ENCODE measurements at places on chromosomes 2 and 18. TPM values are rescaled to one million over a fixed set of nuclear protein-coding genes. Genes with fewer than 3 reads are reported as not detected.
A peak's percentile ranks its signal among the peaks of the same experiment; 100 is the strongest.

The PLB1 gene
- polyA plus RNA-seq = 20.2 TPM

GRCh38 chr2:9099341-9099751 lies 95.9 kb upstream of the MBOAT2 start:
- H3K36me3 ChIP-seq = no peaks in the 10 kb centered on the region
- peaks cover 12% of the 10 kb centered on the region for H3K4me1 ChIP-seq
- no peaks in the 10 kb centered on the region for H3K27me3 ChIP-seq
- no peak for DNase-seq

The SP5 gene
- polyA plus RNA-seq = not detected

The SPHKAP gene
- polyA plus RNA-seq = not detected

DNA sequence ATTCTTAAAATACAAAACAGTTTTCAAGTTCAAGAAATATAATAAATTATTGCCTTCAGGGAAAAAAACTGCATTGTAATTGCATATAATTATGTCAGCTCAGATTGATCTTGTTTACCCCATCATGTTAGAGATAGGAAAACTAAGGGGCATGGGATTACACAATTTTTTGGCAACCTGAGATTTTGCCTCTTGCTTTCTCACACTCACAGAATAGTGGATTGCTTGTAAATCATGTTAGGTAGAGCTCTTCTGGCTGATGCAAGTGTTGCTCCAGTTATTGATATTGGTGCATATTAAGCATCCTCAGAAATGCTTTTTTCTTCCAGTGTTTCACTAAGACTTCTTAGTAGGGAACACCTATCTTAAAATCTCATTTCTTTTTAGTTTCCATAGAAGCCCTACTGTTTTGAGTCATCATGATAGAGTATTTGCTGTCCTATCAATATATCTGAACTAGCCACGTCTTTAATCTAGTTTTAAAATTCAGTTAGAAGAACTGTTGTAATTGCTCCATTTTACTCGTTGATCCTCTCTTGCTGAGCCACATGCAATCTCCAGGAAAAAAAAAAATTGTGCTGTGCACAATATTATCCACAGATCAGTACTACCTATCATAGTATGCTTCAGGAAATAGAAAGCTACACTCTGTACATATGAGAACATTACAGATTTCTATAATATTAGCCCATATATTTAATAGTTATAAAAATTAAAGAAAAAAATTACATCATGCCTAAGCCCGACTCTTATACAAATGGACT lies 393.1 kb downstream of the LRP1B start:
- no peaks in the 10 kb centered on the region for H3K27me3 ChIP-seq
- H3K27ac ChIP-seq = no peak overlapping the region
- DNase-seq = no peak
- H3K4me1 ChIP-seq = no peaks in the 10 kb centered on the region
- H3K36me3 ChIP-seq = no peaks in the 10 kb centered on the region
- no peak overlapping the region for H3K4me3 ChIP-seq

The MFSD6 gene
- 14.3 TPM for polyA plus RNA-seq

The RAB10 gene
- 38.6 TPM for polyA plus RNA-seq

DNA sequence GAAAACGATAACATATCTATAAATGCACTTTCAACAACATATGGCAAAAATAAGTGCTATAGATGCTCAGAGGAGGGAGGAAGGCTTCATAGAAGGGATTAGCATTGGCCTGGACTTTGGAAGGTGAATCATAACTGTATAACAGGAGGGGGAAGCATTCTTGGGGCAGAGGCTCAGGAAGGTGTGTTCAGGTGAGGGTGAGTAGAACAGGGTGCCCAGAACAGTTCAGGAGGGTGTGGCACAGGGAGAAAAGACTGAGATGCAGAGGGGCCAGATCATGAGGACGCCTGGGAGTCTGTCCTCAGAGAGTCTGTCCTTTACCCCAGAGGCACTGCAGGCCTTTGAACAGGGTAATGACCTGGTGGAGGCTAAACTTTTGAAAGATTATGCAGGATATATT lies 29.3 kb upstream of the MEP1B start:
- H3K27ac ChIP-seq = no peak overlapping the region
- no peak for DNase-seq
- no peaks in the 10 kb centered on the region for H3K27me3 ChIP-seq
- H3K4me1 ChIP-seq = peaks cover 20% of the 10 kb centered on the region
- no peaks in the 10 kb centered on the region for H3K36me3 ChIP-seq

- peaks cover 17% of the 10 kb centered on the region for H3K4me1 ChIP-seq
- no peaks in the 10 kb centered on the region for H3K36me3 ChIP-seq
- peak overlapping the region; percentile 85 for H3K4me3 ChIP-seq
- peak overlapping the region; percentile 75 for H3K27ac ChIP-seq
- DNase-seq = peak; percentile 13
- no peaks in the 10 kb centered on the region for H3K27me3 ChIP-seq
Measured at GRCh38 chr2:119758881-119759450, 756 bp upstream of the PTPN4 start.

GRCh38 chr2:204751472-204751871 lies 206.2 kb downstream of the PARD3B start:
- DNase-seq = no peak
- H3K4me3 ChIP-seq = no peak overlapping the region
- H3K27me3 ChIP-seq = no peaks in the 10 kb centered on the region
- H3K27ac ChIP-seq = no peak overlapping the region
- H3K36me3 ChIP-seq = no peaks in the 10 kb centered on the region

GRCh38 chr2:206189691-206190090 lies 30.0 kb downstream of the EEF1B2 start:
- DNase-seq = no peak
- H3K4me1 ChIP-seq = peaks cover 7% of the 10 kb centered on the region
- H3K27me3 ChIP-seq = peaks cover 3% of the 10 kb centered on the region
- no peaks in the 10 kb centered on the region for H3K36me3 ChIP-seq

DNA sequence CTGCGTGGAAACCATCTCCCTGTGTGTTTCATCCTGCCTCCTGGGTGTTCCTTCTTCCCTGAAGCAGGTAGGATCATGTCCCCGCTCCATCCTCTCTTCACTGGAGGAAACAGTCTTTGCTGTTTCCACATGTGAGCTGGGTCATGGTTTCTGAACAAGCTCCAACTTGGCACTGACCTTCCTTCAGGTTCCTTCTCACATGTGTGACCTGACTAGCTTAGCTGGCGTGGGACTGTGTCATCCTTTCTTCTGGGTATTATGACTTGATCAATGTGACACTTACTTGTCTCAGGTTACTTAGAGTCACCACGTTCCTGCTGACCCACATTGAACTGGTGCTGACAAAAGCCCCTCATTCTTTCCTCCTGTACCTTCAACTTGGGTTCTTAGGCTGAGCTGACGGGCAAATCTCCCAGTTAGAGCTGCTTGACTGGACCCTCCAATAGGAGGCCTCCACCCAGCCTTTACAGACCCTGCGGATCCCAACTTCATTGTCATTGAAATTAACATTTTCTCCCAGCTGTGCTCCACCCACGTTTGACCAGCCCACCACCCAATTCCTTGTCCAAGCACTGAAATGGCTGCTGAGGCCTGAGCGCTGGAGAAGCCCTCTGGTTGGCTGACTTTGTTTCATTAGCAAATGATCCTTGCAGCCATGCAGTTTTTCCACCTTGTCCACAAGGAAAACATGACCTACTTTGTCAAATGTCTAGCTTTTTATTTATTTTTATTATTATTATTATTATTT lies 128.1 kb downstream of the DDX1 start:
- no peaks in the 10 kb centered on the region for H3K36me3 ChIP-seq
- no peaks in the 10 kb centered on the region for H3K4me1 ChIP-seq
- no peaks in the 10 kb centered on the region for H3K27me3 ChIP-seq
- no peak overlapping the region for H3K4me3 ChIP-seq

DNA sequence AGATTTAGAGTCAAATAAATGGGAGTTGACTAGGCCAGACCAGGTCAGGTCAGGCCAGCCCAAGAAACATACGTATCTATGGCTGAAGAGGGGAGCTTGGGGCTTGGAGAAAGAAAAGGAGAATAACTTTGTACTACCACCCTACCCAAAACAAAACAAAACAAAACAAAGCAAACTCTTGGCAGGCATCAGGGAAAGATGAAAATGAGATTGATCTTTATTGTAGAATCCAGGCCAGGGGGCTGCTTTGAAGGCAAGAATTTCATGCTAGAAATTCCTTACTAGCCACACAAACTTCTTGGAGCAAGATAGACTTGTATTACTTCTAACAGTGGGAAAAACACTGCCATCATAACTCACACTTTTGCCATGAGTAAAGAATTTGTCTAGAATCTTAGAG lies 26.2 kb downstream of the QPCT start:
- no peak overlapping the region for H3K27ac ChIP-seq
- no peak overlapping the region for H3K4me3 ChIP-seq
- no peak for DNase-seq
- no peaks in the 10 kb centered on the region for H3K4me1 ChIP-seq
- no peaks in the 10 kb centered on the region for H3K27me3 ChIP-seq
- H3K36me3 ChIP-seq = peaks cover 93% of the 10 kb centered on the region

The ACTG2 gene
- not detected for polyA plus RNA-seq

DNA sequence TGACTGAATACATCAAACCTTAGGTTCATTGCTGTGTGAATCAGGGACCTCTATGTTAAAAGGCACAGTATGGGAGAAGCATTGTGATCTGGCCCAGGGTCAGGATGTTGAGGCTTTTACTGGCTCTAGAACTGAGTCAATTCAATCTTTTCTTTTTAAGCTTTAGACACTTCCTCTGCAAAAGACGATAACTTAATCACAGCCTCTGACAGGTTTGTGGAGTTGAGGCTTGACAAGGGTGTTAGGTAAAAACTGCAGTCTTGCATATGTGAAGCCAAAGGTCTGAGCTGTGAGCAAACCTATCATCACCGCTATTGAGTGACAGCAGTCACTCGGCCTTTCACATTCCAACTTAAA lies 17.3 kb upstream of the ARHGAP25 start:
- peaks cover 24% of the 10 kb centered on the region for H3K4me1 ChIP-seq
- no peak overlapping the region for H3K27ac ChIP-seq
- H3K27me3 ChIP-seq = no peaks in the 10 kb centered on the region
- H3K36me3 ChIP-seq = no peaks in the 10 kb centered on the region
- no peak overlapping the region for H3K4me3 ChIP-seq

- no peaks in the 10 kb centered on the region for H3K27me3 ChIP-seq
- no peak overlapping the region for H3K4me3 ChIP-seq
- DNase-seq = peak; percentile 18
- H3K36me3 ChIP-seq = no peaks in the 10 kb centered on the region
- no peak overlapping the region for H3K27ac ChIP-seq
Measured at GRCh38 chr2:65724336-65724735, 291.9 kb upstream of the SPRED2 start.
